ENCODE measurements at places on chromosomes 5 and 9.

DNA sequence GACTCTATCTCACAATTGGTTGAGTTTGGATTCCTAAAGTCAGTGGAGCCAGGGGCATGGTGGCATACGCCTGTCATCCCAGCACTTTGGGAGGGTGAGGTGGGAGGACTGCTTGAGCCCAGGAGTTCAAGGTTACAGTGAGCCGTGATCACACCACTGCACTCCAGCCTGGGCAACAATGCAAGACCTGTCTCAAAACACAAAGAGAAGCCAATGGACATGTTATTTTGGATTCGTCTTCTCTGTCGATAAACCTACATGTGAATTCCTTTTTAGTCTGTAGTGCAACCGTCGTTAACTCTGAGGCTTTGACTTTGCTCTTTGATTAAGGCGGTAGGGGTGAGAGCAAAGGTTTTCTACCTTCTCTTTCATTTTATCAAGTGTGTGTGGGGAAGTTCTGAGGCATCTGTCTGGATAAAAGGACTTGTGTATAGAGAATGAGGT is 142.7 kb downstream of the KDM4C start:
- no peak for DNase-seq

GRCh38 chr5:116576053-116576713 is 1.6 kb upstream of the SEMA6A start:
- DNase-seq = peak; percentile 71

- no peak for DNase-seq
Observed at GRCh38 chr9:21153336-21154017, 11.8 kb upstream of the IFNW1 start.

GRCh38 chr9:114998326-114998725 is 67.9 kb upstream of the TNFSF8 start:
- DNase-seq = no peak

- no peak for DNase-seq
Observed at GRCh38 chr5:151810449-151810848, 38.7 kb downstream of the G3BP1 start.

DNA sequence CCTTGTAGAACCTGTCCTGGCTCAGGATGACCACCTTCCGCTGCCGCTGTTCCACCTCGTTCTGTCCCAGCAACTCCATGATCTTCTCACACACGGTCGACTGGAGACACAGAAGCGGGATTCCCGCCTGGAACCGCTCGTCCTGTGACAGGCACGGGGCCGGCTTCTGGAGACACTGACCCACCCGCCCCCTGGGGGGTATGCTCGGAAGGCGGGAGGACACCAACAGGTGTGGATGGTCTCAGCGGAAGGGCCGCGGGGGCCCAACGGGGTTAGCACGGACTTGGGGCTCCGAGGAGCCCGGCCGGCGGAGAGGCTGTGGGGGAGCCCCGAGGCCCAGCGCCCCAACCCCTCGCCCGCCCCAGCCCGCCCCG is 530 bp downstream of the UCK1 start:
- DNase-seq = peak; percentile 52

DNA sequence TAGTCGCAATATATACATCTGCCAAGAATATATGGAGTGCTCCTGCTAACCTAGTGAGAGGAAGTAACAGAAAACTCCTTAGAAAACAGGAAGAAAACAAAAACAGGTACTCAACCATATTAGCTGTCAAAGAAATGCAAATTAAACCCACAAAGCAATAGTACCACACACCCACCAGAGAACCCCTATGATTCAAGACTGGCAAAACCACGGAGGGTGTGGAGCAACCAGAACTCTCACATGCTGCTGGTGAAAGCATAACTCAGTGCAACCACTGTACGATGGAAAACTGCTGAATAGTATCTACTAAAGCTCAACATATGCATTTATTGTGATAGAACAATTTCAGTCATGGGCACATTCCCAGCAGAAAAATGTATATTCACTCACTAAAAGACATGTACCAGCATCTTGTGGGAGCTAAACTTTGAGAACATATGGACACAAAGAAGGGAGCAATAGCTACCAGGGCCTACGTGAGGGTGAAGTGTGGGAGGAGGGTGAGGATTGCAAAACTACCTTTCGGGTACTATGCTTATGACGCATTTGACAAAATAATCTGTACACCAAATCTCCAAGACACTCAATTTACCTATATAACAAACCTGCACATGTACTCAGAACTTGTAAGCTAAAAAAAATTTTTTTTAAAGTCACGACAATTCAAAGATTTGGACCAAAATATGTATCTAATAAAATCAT is 34.0 kb downstream of the PTPN3 start:
- no peak for DNase-seq

DNA sequence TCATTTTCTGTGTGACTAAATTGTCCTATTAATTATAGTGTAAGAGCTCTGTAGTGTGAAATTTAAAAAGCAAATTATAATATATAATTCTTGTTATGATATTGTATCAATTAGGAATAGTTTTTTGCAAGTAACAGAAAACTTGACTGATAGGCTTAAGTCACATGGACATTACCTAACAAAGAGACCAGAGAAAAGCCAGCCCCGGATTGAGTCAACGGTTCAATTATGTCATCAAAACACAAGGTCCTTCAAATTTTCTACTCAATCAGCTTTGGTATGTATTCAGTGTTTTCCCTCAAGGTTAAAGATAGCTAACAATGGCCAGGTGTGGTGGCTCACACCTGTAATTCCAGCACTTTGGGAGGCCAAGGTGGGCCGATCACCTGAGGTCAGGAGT is 126.7 kb upstream of the PTGER4 start:
- DNase-seq = no peak

GRCh38 chr5:17218353-17219005 is 1.0 kb downstream of the BASP1 start:
- no peak for DNase-seq

DNA sequence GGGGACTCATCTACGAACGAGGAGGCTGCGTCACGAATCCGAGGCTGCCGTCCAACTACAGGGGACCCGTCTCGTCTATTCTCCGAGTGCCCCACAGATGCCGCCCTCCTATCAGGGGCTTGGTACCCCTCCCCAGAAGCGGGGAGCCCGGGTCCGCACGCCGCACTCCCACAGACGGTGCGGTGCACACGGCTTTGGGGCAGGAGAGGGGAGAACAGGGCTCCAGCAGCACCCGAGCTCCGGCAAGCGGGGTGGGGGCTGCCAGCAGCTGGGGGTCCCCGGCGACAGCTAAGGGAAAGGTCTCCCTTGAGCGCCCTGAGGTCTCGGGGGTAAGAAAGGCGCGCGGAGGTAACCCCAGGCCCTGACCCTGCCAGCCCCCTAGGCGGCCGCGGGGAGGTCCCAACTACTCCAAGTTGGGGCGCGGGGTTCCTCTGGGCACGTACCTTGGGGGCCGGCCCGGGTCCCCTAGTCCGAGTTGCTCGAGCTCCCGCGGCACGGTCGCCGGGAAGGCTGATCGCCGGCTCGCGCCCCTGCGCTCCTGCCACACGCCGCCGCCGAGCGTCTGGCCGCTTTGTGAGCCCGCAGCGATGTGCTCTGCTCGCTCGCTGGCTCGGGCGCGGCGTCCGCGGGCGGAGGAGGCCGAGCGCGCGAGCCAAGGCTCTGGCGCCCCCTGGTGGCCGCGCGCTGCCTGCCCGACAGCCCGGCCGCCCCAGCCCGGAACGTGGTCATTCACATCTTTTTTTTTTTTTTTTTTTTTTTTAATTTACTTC is at the start of gene SPOCK1:
Gene SPOCK1 (minus strand): TSS at position 591 of the 770 bp plus-strand sequence.
- peak; percentile 84 for DNase-seq

GRCh38 chr9:93826209-93826608 is 128.9 kb downstream of the BARX1 start:
- DNase-seq = no peak

- DNase-seq = no peak
Observed at GRCh38 chr9:127530206-127530941, 79.1 kb downstream of the LRSAM1 start.

GRCh38 chr9:121596515-121596914 is 54.9 kb upstream of the DAB2IP start:
- DNase-seq = no peak

DNA sequence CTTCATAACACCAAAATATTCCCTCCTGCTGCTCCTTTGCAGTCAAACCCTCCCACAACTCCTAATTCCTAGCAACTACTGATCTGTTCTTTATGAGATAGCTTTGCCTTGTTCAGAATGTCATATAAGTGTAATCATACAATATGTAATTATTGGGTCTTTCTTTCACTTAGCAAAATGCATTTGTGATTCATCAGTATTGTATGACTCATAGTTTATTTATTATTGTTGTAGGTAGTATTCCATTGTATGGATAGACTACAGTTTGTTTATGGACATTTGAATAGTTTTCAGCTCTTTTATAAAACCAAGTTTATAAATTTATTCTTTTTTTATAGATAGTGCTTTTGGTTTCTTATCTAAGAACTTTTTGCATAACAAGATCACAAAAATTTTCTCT is 468.2 kb upstream of the KIF2A start:
- DNase-seq = no peak

GRCh38 chr9:10447036-10447435 is 165.8 kb downstream of the PTPRD start:
- DNase-seq = no peak

- no peak for DNase-seq
Observed at GRCh38 chr5:136420168-136420898, 55.0 kb upstream of the TRPC7 start.

GRCh38 chr5:171441246-171441791 is 21.9 kb downstream of the FGF18 start:
- no peak for DNase-seq

DNA sequence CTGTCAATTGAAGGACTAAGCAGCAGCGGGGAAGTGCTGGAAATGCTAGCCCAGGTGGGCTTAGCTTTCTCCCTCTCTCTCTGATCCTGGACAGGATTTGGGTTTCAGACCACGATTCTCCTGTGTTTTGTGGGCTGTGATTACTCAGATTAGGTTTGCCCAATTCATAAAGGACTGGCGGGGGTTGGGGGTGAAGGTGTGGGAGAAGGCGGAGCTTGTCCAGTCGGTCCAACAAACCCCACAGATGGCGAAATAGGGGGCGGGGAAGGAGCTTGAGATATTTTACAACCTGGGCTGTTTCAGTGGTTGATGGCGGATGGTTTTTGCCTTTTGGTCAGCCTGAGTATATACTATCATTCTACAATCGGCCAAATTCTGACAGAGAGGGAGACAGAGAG is 35.2 kb downstream of the PCDHAC2 start:
- DNase-seq = no peak

DNA sequence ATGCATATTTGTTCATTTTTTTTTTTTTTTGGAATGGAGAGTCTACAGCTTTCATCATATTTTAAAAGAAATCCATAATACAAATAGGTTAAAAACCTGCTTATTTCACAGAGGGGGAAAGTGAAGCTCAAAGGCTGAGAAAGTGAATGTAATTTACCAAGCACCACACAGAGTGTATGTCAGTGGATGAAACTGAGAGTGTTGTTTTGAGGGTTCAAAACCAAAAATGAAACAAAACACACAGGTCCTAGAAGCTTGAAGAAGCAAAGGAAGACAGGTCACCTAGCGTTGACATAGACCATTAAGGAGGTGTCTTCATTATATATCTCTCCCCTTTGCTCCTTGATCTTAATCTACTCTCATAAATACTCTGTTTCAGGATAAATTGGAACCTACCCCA is 7.5 kb downstream of the NMUR2 start:
- DNase-seq = no peak

- DNase-seq = no peak
Observed at GRCh38 chr5:121315786-121316185, 535.9 kb upstream of the FTMT start.

DNA sequence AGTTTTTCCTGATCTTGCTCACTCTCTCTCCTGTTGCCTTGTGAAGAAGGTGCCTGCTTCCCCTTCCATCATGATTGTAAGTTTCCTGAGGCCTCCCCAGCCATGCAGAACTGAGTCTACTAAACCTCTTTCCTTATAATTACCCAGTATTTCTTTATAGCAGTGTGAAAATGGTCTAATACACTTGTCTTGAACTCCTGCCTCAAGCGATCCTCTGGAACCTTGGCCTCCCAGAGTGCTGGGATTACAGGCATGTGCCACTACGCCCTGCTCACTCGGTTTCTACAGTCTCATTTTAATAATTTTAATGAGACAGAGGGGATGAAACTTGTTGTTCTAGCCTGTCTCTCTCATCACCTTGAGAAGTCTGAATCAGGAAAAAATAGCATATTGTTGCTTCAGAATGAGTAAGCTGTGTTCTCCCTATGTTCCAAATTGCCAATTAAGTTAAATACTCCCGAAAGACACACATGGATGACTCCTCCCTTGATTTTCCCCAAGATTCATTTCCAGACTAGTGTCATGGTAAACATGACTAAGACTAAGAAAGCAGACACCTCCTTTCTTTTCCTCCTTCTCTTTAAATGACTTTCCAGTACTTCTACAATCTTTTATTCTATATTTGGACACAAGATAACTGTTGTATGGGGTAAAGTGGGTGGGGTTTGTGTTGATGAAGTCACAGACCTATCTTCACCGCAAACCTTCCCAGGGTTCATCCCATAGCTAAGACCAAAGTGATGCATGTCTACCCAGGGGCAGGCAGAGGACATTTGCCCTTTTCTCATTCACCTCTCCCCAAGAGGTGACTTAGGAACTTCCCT is 7.8 kb upstream of the DNAJC18 start:
- no peak for DNase-seq

- DNase-seq = no peak
Observed at GRCh38 chr5:96896806-96897205, 20.5 kb downstream of the ERAP2 start.

DNA sequence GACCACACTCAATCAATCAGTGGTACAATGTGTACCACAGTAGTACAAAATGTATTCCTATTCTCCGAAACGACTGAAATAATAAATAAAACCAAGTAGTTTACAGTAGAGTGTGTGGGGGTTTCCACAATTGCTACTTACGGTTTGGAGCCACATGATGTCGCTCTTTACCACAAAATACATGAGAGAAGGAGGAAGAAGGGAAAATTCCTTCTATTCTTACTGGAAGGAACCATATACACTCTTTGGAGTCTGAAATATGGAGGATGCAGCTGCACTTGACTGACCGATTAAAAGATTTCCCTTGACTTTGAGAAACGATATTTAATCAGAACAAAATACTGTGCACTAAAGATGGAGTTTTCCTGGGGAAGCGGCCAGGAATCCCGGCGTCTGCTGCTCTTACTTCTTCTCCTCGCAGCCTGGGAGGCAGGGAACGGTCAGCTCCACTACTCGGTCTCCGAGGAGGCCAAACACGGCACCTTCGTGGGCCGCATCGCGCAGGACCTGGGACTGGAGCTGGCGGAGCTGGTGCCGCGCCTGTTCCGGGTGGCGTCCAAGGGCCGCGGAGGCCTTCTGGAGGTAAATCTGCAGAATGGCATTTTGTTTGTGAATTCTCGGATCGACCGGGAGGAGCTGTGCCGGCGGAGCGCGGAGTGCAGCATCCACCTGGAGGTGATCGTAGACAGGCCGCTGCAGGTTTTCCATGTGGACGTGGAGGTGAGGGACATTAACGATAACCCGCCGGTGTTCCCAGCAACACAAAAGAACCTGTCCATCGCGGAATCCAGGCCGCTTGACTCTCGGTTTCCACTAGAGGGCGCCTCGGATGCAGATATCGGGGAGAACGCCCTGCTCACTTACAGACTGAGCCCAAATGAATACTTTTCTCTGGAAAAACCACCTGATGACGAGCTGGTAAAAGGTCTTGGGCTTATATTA is at the start of gene PCDHA4:
Gene PCDHA4 (plus strand): TSS at position 235 of the 942 bp plus-strand sequence.
- DNase-seq = no peak
